SIG-M5 (cell line): ENCODE measurements at places on chromosomes 3 and 15.

DNA sequence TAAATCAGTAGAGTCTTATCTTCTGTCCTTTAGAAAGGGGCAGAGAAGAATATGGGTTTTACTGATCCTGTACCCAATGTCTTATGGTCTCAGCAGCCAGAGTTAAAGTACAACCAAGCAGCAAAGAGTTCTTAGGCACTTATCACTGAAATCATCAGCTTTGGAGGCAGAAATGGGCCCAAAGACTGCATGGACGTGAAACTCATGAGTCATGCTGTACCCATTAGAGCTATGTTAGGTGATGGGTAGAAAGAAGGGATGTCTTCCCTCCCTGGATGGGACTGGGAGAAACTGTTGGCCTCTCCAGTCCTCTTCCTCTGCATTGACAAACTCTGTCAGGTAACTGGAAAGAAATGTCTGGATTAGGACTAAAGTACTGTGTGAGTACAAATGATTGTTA lies 63.4 kb downstream of the EOMES start:
- no peak for DNase-seq

DNA sequence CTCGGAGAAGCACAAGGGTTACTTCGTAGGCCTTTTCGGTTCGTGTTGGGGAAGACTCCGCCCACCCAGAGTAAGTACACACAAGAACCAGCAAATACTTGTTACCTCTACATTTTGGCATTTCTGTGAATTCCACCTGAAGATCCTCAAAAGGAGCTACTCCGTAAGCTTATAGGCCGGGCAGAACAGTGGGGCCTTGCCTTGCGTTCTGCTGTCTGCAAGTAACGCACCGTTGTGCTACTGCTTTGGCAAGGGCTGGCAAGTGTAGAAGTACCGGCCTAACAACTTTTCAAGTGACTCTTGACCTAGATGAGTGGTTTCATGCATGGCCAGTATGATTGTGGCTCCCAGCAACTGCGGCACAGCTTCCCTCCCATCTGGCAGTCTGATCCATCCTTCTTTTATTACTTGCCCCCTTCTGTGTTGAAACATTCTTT lies 6.4 kb upstream of the DNAAF4 start:
- no peak for DNase-seq

- no peak for DNase-seq
These were observed 113.4 kb upstream of the MRPS22 start for GRCh38 chr3:139230391-139230790.

- DNase-seq, result no peak
These were observed 6.7 kb downstream of the FAM162A start for GRCh38 chr3:122390665-122391064.

- no peak for DNase-seq
These were observed 105.5 kb downstream of the GABRB3 start for GRCh38 chr15:26667222-26667988.

DNA sequence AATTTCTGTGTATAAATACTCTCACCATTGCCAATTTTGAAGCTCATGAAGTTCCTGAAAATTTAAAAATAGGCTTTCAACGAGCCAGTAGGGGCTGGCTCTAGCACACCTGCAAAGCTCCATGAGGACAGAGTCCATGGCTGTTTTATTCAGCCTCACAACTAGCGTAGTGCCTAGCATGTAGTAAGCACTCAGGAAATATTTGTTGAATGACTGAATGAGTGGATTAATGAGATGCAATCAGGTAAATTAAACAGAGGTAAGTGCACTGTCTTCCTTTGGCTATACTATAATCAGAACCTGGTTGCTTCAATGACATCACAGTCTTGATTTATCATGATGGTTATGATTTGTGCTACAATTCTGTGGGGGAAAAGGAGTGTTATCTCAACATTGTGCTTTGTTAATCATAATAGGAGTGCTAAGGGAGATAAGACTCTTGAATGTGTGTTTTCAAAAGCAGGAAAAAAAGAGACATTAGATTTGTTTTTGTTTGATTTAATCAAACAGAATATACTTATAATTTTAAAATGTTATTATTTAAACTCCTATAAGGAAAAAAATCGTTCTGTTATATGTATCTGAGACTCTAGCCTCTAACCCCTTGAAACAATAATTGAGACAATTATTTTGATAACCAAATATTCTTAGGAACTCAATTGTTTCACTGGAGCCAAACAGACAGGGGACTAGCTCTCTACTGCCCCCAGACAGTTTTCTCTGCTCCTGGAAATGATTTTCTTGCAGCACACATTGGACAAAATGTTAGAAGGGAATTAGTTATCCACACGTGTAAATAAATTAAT lies 171.7 kb upstream of the ATP11B start:
- DNase-seq, result no peak
